Right lobe of liver (tissue), 6 donors: ENCODE measurements at places on chromosomes 13 and 19.
A peak's percentile ranks its signal among the peaks of the same experiment; 100 is the strongest.

DNA sequence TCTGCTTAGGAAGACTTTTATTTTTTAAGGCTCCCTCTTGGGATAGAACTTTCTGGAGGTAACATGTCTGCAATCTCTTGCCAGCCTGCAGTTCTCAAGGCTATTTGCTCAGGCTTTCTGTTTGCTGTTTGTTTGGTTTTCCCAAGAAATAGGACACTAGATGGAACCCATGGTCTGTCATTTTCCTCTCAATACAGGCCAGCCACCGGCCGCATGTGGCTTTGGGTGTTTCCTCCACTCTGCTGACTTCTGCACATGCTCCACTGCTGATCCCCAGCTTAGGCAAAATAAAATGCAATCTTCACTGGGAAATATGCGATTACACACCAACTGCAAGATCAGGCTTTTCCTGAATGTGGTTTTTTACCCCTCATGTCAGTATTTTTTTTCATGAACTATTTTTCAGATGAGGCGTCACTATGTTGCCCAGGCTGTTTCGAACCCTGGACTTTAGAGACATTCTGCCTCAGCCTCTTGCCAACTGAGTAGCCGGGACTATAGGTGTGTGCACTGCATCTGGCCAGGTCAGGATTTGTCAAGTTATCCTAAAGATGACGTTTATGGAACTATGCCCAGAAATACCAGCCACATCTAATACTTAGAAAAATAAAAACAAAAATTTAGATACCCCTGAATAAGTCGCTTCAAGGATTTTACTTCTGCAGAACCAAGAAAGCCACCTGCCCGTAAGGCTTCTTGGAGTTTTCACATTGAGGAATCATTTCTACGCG is 94.3 kb upstream of the PABPC3 start:
- no peak for DNase-seq

GRCh38 chr13:74732736-74733385 is 598.7 kb upstream of the KLF12 start:
- DNase-seq = no peak

DNA sequence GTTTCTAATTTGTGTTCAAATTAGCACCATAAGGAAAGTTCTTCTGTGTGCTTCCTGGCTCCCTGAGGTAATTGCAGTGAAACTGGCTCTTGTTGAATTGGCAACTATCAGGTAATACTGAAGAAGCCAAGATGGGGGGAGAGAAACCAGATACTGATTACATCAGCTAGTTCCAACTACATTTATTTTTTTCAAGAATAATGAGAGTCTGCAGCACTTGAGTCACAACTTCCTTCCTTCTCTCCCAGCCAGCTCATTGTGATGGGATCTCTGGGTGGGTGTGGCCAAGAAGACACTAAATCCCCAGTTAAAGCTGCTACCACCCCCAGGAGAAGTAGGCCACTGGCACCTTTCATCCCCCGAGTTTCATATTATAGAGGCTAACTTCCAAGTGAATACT is 100.7 kb upstream of the RXFP2 start:
- no peak for DNase-seq

GRCh38 chr13:51785712-51786424 is 18.1 kb downstream of the DHRS12 start:
- no peak for DNase-seq

- DNase-seq = no peak
Measured at GRCh38 chr19:37920591-37921450, 13.8 kb downstream of the SIPA1L3 start.

- peak; percentile 59 for DNase-seq
Measured at GRCh38 chr13:44575741-44576350, at the start of gene TSC22D1. TSS of gene TSC22D1 (minus strand) at chr13:44576330. CDS start at chr13:44576074, 256 bp downstream.

- DNase-seq = no peak
Measured at GRCh38 chr13:23898101-23898500, 799 bp upstream of the C1QTNF9B start.

- peak; percentile 94 for DNase-seq
Measured at GRCh38 chr19:52048555-52049501, at the start of gene ZNF432. TSS of gene ZNF432 (minus strand) at chr19:52048838. CDS start at chr19:52046868, 1,970 bp downstream.

- no peak for DNase-seq
Measured at GRCh38 chr19:2255112-2255845, 938 bp downstream of the JSRP1 start.

- DNase-seq = peak; percentile 11
Measured at GRCh38 chr13:112756967-112757758, 67.3 kb downstream of the ATP11A start.
